Stimulated activated CD4-positive, alpha-beta T cell treated with anti-CD3 and anti-CD28 coated beads, Interleukin-1b, Interleukin-23, amount 100 ng/mL, for 24 hours (primary cell): ENCODE measurements at places on chromosomes 6 and 20.

DNA sequence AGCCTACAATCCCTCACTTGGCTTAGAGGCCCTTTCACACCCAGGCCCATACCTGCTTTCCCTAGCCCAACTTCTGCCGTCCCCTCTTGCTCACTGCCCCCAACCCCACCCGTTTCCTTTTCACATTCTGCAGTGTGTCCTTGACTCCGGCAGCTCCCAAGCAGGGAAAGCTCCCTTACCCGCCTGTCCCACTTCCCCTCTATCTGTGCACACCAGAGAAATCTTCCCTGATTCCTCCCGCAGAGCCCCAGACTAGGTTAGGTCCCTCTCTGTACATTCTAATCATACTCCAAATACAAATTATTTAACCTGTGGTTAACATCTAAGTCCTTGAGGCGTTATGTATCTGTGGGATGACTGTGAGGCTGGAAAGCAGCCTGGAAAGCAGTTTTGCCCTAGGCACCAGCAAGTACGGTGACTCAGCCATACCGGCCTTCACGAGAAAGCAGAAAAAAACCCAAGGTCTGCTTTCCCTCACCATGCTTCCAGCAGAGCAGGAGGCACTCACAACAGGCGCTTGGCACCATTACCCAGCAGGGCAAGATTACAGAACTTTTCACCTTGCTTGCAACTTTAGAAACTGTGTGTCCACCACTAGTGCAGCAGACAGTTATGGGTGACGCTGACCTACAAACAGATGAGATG lies 22.3 kb downstream of the ELOVL5 start:
- DNase-seq = no peak

- no peak for DNase-seq
Observed at GRCh38 chr6:39169448-39170344, 54.7 kb upstream of the SAYSD1 start.

DNA sequence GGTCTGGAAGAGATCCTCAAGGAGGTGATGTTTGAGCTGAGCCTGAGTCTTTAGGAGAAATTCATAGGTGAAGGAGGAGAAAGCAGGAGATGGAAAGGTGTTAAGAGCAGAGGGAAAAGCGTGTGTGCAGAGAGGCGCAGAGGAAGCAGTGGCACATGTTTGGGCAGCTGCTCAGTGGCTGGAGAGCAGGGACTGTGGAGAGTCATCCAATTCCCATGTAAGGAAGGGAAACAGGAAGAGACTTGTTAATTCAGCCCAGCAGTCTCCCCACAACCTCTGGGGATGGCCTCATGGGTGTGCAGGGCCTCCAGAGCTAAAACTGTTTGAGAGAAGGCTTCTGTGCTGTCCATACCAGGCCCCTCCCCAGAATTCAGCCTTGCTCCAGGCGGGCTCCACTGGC lies 16.2 kb downstream of the AAR2 start:
- DNase-seq = no peak

- DNase-seq = no peak
Observed at GRCh38 chr6:150025201-150025917, at the start of gene RAET1L. Gene RAET1L, minus strand, starts transcription at chr6:150025532. Its CDS starts 61 bp downstream, at chr6:150025471.

DNA sequence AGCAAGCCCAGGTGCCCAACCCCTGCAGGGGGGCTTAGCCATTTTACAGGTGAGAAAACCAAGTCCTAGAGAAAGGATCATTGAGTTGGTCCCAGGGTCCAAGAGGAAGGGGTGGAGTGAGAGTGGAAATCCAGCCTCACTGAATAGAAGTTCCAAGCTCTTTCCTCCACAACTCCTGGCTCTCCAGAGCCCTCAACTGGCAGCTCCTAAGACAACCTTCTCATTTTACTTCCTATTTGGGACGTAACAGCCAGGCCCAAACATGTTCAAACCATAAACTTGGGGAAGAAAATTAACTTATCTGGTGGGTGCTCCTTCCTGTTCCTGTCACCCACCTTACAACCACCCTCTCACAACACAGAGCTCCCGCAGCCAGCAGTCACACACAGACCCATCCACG lies 57.9 kb downstream of the PRND start:
- no peak for DNase-seq

DNA sequence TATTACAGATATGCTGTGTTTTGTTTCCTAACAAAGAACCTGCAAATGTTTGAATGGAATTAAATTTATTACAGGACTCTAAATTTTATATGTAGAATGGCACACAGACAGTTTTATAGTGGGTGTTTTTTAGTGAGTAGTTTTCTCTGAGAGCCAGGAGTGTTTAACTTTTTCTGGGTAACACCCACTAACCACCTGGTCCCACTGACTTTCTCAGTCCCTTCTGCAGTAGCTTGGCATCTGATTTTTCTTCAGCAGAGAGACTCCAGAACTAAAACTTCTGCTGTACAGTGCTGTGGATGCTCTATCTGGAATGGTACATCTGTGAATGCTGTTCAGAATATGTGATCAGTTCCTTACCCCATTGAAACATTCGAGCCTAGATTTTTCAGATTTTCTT lies 6.3 kb downstream of the YWHAB start:
- DNase-seq = no peak

GRCh38 chr6:7589221-7589620 lies 777 bp upstream of the SNRNP48 start:
- no peak for DNase-seq

DNA sequence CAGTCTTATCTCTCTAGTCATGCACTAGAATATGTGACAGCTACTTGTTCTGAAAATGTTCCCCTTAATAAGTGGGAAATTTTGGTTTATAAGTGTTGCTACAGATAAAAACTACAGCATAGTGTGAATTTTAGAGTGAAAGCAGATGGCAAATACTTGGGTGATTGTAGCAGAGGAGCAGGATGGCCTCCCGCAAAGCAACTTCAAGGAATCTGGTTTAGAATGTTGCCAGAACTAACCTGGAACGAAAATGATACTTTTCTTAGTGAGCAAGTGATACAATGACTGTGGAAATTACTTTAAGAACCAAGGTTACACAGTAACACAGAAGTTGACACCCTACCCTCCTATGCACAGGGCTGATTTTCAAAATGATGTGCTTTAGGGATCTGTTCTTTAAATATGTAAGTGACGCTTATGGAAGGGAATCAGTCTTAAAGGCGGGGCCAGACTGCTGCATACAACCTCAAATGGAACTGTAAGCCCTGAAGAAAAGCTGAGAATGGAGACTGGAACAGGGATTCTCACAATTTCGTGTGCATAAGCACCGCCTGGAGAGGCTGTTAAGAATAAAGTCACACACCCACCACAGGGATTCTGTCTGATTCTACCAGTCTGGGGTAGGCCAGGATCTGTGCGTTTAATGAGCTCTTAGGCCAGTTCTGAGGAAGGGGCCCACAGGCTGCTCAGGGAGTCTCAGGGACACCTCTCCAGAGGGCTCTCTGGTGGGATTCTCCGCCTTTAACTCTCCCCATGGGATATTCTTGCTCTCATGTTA lies 97.9 kb downstream of the FYN start:
- no peak for DNase-seq

DNA sequence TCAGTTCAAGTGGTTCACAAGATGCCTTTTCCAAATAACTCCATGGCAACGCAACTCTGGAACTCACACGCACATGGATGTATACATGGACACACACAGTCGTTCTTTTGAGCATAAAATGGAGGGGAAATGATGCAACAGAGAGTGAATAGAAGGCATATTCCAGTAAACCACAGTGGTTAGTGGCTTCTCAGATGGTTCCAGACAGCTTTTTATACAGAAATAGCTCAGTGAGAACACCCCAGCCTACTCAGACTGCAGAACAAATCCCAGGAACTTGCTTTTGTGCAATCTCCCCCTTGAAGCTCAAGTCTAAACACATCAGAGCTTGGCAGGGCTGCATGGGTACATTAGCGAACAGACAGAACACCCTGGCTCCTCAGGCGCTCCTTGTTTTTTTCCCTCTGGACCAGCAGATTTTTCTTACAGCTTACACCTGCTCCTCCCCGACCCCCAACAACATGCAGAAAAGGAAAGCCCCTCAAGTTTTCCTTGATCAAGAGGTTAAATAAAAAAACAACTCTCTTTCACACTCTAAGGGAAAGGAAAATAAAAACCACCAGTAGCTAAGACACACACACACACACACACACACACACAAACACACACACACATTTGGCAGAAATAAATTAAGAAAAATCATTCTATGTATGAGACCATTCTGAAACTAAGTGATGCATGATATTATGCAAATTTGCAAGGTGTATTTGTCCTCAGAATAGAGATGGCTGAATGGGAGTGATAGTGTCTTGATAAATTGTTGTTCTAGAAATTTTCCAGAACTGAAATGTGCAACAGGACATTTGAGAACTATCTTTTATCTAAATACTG lies 51.2 kb upstream of the RANBP9 start:
- no peak for DNase-seq

GRCh38 chr20:22459754-22460153 lies 124.6 kb downstream of the FOXA2 start:
- DNase-seq = no peak

DNA sequence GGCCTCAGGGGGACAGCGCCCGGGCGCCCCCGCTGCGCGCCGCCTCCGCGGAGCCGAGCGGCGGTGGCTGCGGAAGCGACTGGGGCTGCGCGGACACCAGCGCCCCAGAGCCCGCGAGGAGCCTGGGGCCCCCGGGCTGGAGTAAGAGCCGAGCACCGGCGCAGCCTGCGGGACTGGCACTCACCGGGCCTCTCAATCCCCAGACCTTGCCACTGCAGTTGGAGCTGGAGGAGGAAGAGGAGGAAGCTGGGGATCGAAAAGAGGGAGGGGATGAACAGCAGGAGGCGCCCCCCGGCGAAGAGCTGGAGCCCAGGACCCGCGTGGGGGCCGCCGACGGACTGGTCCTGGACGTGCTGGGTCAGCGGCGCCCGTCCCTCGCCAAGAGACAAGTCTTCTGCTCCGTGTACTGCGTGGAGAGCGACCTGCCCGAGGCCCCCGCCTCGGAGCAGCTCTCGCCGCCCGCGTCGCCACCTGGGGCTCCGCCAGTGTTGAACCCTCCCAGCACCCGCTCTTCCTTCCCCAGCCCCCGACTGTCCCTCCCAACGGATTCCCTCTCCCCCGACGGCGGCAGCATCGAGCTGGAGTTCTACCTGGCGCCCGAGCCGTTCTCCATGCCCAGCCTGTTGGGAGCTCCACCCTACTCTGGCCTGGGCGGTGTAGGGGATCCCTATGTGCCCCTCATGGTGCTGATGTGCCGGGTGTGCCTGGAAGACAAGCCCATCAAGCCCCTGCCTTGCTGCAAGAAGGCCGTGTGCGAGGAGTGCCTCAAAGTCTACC lies 590 bp downstream of the RNF217 start:
- no peak for DNase-seq

GRCh38 chr6:157143890-157144798 lies 179.2 kb downstream of the TMEM242 start:
- no peak for DNase-seq

GRCh38 chr6:26258212-26258977 lies 106.6 kb upstream of the BTN3A2 start:
- no peak for DNase-seq
